ENCODE measurements at places on chromosomes 2 and 18.

GRCh38 chr2:42651057-42651456 is 82.6 kb downstream of the MTA3 start:
- no peak for DNase-seq

GRCh38 chr2:28547223-28547860 is 51.5 kb downstream of the PLB1 start:
- no peak for DNase-seq

- DNase-seq: no peak
These were observed 431.8 kb upstream of the RAB12 start for GRCh38 chr18:8177330-8178016.

DNA sequence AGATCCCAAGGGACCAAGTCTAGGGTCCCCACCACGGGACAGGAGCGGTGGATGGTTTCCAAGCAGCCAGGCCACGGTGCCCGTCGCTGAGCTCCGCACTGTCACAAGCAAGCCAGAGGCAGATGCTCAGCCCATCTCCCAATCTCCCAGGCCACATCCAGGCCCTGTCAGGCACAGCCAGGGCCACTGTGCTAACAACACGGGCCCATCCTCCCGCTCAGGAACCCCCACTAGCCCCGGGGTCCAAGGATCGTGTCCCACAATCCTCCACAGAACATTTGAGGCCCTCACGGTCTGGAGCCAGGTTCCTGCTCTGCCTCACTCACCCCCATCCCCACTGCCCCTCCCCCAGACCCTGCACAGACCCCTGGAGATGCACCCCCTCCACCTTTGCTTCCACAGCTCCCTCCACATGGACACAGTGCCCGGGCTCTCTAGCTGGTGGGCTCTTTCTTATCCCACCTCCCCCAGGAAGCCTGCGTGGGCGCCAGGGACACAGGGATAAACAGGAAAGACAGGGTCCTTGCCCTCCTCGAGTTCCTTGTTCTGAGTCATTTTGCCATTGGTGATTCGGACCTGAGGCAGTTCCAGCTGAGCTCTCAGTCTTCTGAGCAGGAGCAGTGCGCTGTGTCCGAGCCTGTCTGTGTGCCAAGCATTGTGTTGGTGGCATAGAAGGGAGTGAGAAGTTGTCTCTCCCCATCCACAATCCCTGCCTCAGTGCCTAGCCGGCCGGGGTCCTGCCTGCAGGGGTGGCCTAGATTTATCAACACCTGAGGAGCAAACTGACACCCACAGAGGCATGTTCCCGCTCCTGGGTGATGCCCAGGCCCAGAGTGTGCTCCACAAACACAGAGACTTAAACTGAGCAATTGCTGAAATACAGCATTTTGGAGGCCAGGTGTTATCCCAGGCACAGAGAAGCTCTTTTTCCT is 7.0 kb downstream of the CROCC2 start:
- no peak for DNase-seq

DNA sequence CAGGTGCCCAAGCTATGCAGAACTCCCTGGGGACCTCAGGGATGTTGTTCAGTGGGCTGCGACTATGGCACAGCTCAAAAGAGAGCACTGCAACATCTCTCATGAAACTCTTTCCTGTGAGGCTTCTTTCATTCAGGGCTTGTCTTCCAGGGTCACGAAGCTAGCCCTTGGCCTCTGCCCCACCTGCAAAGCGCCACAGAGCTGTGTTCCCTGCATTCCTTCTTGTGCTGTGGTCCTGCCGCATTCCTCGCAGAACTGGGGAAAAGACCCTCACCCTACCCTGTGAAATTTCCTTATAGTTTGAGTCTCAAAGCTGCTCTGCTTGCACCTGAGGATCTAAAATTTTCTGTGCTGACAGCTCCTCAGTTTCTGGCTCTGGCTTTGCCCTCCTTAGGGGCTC is 26.3 kb upstream of the ITGB6 start:
- DNase-seq: no peak

DNA sequence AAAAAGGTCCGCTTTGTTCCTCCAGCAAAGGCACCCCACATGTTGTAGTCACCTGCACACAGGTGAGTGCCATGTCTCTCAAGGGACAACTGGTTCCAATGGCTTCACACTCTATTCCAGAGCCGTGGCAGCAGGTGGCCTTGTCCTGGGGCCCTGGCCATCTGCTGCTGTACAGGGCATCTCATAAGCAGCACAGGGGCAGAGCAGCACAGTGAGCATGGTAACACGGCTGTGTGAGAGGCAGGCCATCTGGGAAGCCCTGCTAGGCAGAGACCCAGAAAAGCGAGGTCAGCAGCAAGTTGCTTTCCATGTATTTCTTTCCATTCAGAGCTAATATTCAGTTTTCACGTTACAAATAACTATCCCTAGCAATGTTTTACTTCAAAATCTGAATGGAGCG is 54.7 kb downstream of the CMPK2 start:
- DNase-seq: no peak

DNA sequence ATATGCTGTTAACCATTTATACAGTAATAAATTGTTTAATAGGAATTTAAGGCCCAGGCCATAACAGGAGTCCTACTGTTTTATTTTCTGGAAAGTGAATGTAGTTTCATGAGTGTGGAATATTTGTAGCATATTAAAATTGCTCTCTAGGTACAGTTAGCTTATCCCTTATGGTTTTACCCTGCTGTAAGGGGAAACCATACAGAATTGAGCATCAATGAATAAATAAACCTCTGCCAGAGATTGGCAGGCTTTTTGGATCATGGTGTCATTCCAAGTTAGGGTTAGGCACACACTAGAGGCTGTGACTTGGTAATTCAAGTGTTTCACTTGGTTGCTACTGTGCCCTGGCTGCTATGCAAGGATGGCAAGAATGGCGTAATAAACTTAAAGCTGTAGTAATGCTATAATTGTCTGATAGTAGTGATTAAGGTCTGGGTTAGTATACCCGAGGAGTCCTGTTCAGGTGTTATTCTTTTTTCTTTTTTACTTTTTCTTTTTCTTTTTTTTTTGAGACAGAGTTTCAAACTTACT is 30.4 kb downstream of the BMPR2 start:
- no peak for DNase-seq

DNA sequence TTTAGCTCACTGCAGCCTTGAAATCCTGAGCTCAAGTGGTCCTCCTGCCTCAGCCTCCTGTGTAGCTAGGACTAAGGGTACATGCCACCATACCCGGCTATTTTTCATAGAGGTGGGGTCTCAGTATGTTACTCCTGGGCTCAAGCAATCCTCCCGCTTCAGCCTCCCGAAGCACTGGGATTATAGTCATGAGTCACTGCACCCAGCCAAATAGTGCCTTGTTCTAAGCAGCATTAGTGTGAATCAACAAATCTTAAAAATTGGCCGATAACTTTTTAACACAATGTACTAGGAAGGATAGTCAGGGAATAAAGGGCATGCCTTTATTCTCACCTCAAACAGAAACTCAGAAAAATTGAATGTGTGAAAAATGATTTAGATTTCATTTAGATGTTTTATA is 51.6 kb downstream of the XRCC5 start:
- DNase-seq: no peak

- DNase-seq: no peak
These were observed 255.3 kb upstream of the CCDC68 start for GRCh38 chr18:55214534-55214933.

DNA sequence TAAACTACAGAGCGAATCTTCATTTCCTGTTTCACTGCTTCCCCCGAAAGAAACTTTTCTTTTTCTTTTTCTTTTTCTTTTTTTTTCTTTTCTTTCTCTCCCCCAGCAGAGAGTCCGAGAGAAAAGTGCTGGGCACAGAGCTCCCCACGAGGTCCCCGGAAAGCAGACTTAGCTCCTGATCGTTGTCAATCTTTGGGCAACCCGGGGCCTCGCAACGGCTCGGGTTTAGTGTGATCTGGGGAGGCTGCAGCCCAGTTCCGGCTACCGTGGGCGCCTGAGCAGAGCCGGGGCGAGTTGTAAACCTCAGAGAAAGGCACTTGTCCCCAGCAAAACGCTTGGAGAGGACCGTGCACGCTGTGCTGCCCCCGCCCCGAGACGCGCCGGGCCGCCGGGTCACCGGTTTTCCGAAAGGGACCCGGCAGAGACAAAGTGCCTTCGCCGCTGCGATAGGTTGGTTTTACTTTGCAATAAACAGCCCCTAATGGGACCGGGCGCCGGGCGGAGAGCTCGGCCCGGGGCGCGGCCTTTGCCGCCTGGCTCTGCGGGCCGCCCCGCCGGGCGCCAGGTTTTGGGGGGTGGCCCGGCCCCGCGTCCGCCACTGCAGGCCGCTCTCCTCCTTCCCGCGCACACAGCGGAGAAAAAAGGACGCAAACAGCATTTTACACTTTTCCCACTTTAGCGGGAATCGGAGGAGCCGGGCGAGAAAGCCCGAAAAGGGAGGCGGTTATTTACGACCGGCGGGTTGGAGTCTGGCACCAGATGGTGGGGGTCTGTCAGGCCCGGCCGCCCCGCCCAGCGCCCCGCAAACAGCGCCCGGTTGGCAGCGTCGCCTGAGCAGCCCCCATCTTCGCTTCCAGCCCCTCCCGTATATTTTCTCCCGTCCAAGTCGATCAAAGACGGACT is 136.0 kb downstream of the INSIG2 start:
- DNase-seq: no peak

GRCh38 chr2:236988690-236989624 is 96.7 kb upstream of the COPS8 start:
- no peak for DNase-seq

DNA sequence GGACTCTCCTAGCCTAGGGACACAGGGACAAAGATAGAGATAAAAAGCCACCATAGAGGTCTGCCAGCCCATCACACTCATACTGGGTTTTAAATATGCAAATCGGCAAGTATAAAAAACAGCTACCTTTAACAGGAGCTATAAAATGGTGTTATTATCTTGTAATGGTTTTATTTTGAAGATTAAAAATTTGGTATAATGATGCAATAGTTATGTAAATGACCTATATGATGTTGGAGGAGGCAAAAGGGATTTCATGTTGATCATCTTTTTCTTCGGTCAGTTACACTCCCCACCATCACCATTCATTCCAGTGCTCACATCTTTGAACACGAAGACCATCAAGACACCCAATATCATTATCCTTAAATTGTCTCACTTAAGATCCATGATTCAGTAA is 11.2 kb downstream of the ZNF521 start:
- no peak for DNase-seq

DNA sequence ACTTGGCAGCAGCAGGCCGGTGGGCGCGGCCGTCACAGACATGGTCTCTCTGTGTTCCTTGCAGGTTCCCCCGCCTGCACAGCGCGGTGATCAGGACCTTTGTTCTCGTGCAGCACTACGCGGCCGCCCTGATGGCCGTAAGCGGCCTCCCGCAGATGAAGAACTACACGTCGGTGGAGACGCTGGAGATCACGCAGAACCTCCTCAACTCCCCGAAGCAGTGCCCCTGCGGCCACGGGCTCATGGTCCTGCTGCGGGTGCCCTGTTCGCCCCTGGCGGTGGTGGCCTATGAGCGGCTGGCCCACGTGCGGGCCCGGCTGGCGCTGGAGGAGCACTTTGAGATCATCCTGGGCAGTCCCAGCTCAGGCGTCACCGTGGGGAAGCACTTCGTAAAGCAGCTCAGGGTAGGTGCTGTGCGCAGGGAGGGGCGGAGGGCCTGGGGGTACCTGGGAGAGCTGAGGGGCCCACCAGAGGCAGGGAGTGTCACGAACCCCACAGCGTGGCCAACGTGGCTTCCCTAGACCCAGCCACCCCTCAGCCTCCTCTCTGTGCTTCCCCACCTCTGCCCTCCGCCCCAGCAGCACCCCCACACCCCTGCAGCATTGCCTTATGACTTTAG is 59.3 kb downstream of the NTSR2 start:
- DNase-seq: no peak

DNA sequence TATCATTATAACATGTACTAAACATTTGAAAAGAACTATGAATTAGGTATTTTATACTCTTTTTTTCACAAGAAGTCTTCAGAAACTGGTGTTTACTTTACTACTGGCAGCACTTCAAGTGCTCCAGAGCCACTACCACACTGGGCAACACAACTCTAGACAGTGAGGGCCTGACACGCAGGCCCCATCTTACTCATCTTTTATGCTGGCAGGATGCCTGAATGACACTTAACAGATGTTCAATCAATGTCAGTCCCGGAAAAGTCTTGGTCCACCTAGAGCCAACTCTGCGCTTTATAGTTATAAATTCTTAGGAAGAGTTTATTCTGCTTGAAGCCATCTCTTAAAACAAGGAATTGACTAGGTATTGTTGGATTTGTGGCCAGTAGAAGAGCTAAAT is 8.7 kb upstream of the WIPF1 start:
- peak; percentile 78 for DNase-seq

DNA sequence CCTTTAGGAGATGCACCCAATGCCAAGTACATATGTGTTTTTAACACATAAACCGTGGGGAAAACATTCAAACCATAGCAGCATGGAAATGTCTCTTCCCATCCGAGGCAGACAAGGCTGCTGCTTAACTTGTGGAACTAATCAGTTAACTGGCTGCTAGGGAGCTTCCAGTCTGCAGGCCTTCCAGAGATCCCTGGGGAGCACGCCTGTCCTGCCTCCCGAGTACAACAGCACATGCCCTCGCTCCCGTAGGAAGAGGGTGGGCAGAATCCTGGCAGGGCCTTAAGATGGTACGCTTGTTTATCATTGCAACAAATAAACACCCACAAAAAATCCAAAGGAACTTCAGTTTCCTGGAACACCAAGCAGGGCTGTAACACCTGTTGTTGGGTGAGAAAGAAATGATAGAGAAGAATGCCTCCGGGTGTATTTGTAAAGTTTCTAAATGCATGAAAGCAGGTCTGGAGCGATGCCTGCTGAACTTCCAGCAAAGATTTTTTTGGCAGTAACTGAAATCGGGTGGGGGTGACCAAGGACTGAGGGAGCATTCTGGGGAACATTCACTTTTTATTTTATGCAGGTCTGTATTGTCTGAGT is 56.2 kb downstream of the EDAR start:
- no peak for DNase-seq

GRCh38 chr2:233844836-233845235 is 9.5 kb downstream of the HJURP start:
- DNase-seq: no peak

DNA sequence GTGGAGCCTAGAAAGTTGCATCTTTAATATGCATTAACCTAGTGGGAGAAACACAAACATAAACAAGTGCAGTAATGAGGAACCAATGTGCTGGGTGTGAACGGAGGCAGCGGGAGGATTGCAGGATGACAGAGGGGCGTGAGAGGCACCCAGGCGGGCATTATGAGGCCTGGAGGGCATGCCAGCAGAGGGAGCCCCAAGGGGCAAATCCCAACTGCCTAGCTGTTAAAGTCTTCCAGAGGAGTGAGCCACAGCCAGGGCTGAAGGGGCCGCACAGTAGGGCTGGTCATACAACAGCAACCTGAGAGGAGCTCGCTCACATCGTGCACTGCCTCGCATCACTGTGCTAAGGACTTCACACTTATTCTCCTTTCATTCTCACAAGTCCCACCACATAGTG is 13.3 kb upstream of the PRELID3A start:
- no peak for DNase-seq

DNA sequence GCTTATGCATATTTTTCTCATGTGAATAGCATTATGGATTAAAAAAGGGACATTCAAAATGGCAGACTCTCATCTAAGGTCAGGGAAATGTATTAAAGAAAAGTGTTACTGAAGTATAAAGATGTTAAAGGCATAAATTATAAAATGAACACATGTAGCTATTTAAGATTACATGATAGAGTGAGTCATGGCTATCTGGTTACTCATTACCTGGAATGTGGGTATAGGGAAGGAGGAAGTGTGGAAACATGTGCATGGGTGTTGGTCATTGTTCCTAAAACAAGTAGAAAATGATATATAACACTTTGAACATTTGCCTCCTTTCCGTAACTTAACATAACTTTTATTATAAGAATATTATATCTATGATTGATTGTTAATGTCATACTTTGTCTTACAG is 66.4 kb downstream of the MYO1B start:
- DNase-seq: no peak

Measured in NCI-H446 treated with DMSO at 0.1 percent for 48 hours (cell line).